ENCODE measurements at places on chromosomes 4 and X.

DNA sequence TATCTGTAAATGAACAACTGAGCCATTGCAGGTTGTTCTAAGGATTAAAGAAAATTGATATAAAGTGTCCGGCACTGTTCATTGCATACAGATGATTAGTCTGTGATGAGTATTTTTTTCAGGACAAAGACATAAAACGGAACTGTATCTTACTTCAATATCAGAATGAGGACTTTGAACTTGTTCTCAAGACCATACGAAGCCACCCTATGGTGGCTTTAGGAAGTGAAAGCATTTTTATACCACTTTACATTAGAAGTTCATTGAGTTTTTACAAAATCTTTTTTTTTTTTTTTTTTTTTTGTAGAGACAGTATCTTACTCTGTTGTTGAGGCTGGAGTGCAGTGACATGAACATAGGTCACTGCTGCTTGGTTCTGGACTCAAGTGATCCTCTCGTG is 45.2 kb upstream of the TRIM2 start:
- peak; percentile 11 for DNase-seq

DNA sequence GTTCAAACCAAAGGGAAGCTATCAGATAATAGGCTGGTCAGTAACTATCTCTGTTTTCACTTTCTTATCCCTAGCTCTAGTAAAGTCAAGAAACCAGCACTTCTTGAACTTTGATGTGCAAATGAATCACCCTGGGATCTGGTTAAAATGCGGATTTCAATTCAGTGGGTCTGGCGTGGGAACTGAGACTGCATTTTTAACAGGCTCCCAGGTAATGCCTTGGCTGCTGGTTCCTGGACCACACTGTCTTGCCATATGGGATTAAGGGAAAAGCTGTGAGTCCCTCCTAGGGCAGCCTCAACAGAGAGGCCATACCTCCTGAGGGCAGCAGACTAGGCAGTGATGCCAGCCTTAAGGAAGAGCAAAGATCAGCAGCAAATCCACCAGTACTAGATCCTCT is 1.7 kb downstream of the RNF175 start:
- no peak for DNase-seq

GRCh38 chrX:3351276-3351675 is 4.8 kb upstream of the MXRA5 start:
- no peak for DNase-seq

- DNase-seq, result no peak
Measured at GRCh38 chr4:74084984-74085383, 14.0 kb downstream of the CXCL2 start.

DNA sequence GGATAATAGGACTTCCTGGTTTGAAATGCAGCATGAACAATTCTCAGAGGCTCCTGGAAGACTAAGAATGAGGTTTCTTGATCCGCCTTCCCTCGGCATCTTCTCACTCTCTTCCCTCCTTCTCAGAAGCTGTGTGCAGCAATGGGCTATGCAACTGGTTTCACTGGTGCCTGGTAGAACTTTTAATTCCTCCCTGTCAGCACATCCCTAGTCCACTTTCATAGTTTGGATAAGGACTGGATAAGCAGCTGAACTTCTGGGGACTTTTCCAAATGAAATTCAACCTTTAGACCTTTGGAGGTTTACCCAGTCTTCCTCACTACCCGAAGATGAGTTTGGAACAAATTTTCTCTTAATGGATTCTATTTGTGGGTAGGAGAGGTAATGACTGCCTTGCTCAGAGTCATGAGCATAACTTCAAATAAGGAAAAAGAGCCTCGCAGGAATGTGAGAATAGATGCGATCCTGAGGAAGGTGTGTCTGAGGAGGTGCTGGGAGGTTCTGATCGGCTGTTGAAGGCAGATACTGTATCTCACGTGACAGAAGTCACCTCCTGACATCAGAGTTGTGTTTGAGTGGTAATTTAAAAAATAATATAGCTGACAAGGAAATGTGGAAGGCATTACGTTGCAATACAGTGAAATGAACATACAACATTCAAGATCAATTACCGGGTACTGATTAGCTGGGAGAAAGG is 56.0 kb upstream of the HAND2 start:
- DNase-seq, result no peak

DNA sequence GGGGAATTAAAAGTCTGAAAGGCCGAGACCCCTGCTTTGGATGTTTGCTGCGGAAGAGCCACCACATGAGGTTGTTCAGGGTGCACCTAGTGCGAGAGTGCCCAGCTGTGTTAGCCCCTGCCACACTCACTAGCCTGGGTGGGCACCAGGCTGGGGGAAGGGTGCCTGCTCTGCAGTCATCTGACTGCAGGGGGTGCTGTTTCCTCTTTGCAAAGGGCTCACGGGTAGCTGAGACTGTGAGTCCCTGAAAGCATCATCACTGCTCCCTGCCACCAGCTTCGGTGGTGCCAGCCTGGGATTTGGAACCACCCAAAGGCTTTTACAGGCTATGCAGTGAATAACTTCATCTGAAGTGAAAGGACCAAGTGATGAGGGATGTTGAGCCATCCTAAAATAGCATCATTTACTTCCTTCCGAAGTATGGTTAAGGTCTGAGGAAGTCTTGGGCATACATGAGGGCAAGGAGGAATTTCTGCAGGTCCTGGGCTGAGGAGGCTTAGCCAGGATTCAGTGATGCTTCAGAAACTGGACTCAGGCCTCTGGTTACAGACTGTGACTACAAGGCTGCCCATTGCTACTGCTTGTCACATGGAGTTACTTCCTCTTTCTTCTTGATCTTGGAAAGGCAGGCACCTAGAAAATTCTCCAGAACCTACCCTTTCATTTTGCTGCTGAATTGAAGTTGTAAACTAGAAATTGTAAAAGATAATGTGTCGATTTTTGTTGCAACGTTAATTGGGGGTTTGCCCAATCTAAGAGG is 293.2 kb upstream of the PRPS2 start:
- DNase-seq, result no peak

- DNase-seq, result no peak
Measured at GRCh38 chr4:123878976-123879375, 482.4 kb downstream of the SPRY1 start.

DNA sequence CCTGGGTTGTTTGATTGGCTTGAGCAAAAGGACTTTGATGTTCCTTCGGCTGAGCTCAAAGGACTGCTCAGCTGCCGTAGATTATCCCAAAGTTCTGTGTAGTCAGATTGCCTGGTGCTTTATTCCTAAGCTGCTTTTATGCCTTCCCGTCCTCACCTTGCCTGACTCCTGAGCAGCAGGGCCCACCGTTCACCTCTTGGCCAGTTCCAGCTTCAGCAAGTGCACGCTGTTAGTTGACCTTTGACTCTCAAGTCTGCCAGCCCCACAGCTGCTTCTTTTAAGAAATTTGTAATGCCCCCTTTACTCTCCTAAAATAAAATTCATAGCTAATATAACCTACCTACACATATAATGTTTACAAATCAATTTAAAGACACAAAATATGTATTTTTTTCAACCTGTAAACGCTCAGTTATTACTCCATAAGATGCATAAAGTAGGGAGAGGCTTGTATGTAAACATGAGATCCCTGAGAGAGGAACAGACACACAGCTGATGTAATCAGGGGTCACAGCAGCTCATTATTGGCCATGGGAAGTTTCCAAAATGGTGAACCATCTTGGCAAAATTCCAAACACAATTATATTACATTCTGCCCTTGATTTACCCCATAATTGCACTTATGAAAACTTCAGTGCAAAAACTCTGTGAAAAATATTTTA is 28.6 kb downstream of the UCHL1 start:
- DNase-seq, result peak; percentile 24

- DNase-seq, result no peak
Measured at GRCh38 chr4:139146926-139147629, 29.9 kb downstream of the ELF2 start.

GRCh38 chrX:109777749-109778148 is 44.7 kb upstream of the ACSL4 start:
- DNase-seq, result no peak

- no peak for DNase-seq
Measured at GRCh38 chrX:49103637-49104036, 19.9 kb downstream of the GPKOW start.

GRCh38 chr4:7652906-7653305 is 218.2 kb upstream of the PSAPL1 start:
- DNase-seq, result no peak

DNA sequence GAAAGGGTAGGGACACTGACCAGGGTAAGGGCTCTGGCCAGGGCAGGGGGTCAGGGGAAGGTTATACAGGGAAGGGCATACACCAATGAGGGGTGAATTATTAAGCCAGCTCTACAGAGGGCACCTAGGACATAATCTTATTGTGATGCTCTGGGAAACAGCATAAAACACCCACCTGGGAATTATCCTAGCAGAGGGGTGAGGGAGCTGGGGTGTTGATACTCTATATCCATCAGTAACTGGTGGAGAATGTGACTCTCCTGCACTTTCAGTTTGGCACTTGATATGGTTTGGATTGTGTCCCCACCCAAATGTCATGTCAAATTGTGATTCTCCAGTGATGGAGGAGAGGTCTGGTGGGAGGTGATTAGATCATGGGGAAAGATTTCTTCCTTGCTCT is 291.2 kb downstream of the ASMT start:
- DNase-seq, result no peak

DNA sequence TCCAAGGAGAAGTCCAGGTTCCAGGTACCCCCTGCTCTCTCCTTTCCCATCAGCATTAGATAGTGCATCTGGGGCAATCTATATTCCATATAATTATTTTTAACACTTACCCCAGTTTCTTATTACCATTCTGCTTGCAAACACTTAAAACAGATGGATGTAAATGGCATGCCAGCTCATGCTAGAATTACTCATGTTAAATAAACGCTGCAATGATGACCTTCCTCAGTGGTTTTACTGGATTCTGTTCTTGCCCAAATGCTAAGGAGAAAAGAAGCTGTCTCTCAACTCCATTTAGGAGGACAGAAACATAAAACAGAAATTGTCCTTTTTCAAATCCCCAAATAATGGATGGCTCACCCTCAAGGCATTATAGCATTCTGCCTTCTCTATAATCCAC is 161.1 kb downstream of the NLGN4X start:
- DNase-seq, result no peak

- DNase-seq, result no peak
Measured at GRCh38 chrX:73447311-73447794, 500 bp downstream of the CDX4 start.

- DNase-seq, result no peak
Measured at GRCh38 chr4:65249111-65249510, 421.2 kb downstream of the EPHA5 start.

- DNase-seq, result no peak
Measured at GRCh38 chrX:129791961-129792570, 12.3 kb downstream of the SASH3 start.

- no peak for DNase-seq
Measured at GRCh38 chrX:111151764-111152163, 55.8 kb downstream of the PAK3 start.

GRCh38 chr4:125123570-125124109 is 191.1 kb upstream of the FAT4 start:
- DNase-seq, result no peak

- peak; percentile 39 for DNase-seq
Measured at GRCh38 chr4:108783665-108784463, 21.0 kb upstream of the ETNPPL start.

DNA sequence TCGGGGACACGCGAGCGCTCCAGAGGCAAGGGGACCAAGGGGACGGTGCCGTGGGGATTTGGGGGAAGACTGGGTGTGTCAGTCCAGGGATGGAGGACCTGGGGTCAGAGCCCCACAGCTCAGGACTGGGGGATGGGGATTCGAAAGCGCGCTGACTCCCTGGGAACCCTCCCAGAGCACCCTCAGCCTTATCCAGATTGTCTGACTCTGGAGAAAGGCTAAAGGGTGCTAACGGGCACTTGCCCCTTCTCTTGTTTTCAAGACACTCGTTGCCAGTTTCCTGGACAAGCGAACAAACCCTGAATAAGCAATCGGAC is 1.1 kb downstream of the DOCK11 start:
- no peak for DNase-seq

DNA sequence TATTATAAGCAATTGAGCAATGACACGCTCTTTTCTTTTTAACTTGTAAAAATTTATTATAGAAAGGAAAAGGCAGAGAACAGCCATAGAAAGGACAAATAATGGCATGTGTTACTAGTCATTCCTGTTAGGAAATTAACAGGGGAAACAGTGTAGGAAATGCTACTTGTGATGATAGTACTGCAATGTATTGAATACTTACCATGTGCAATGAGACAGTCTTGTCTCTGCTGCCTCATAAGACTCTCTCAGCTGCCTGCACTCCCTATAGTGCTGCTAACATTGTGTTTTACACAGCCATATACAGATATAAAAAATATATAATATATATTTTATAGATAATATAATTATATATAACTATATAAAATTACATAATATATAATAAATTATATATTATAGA is 62.3 kb upstream of the SHOX start:
- DNase-seq, result no peak

DNA sequence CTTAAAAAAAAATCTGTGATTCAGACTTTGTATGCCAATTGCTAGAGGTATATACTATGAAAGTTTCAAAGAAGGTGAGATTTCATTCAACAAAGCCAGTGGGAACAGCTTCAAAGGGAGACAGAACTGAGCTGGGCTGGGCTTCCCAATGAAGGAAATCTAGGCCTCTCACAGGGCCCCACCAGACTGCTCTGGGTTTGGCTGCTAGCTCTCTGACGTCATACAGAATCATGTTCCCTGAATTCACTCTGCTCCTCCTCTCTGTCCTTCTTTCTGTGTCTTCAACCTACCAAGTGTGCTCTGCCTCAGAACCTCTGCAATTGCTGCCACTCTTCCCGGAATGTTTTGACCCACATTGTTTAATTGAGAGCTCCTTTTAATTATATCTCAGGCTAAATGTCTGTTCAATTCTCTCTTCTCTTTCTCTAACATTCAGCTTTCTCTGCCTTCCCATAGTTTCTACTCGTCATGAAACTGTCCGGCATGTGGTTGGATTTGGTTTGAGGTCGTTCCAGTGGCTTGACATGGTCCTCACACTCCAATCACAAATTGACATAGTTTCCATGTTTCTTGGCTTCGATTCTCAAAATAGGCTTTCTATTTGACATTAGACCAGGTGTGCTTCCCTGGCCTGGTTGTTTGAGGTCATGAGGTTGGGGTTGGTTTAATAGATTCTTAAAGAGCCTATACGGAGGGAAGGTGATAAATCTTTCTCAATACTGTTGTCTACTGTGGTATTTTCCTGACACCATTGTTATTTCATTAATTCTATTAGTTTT is 282.1 kb upstream of the EMCN start:
- no peak for DNase-seq

- no peak for DNase-seq
Measured at GRCh38 chr4:78766650-78767049, 9.5 kb upstream of the BMP2K start.
